ENCODE measurements at places on chromosomes 6 and 20. TPM values are rescaled to one million over a fixed set of nuclear protein-coding genes. Genes with fewer than 3 reads are reported as not detected.

Gene SMIM13
- total RNA-seq: 7.2 TPM

Gene CDH22
- not detected for total RNA-seq

Gene AGPAT1
- 42.0 TPM for total RNA-seq

Gene ISM1
- 1.3 TPM for total RNA-seq

Gene VGLL2
- not detected for total RNA-seq

All from activated naive CD4-positive, alpha-beta T cell treated with anti-CD3 and anti-CD28 coated beads, Interleukin-2, amount 10 ng/mL, durations not matched to agents 5 hours and 36 hours (primary cell).